Urinary bladder (tissue), 4 donors: ENCODE measurements at places on chromosomes 4 and X.

- no peak for DNase-seq
These were observed 49.3 kb upstream of the MAGED4B start for GRCh38 chrX:52118262-52118661.

- no peak for DNase-seq
These were observed 9.7 kb downstream of the GIMD1 start for GRCh38 chr4:106358899-106359298.

- no peak for DNase-seq
These were observed 2594.8 kb downstream of the ARAP2 start for GRCh38 chr4:33649471-33649870.

- no peak for DNase-seq
These were observed 10.5 kb upstream of the PAQR3 start for GRCh38 chr4:78949735-78950134.

- DNase-seq: no peak
These were observed 35.3 kb downstream of the ARAP2 start for GRCh38 chr4:36208893-36209473.

DNA sequence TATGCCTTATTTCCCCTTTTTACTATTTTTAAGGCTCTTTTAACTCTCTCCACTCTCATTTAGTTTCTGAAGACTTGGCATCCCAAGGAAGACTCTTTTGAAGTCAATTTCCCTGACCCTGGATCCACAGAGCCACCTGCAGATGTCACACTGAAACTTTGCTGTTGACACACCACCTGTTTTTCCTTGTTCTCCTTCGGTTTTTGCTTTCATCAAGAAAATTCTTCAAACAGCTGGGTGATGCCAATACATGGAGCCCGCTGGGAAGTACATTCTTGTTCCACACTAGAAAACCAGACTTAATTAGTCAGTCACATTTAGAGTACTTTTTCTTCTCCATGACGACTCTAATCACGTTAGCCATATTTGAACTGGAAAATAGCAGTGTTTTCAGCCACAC is 293.9 kb downstream of the PDGFC start:
- DNase-seq: no peak

- no peak for DNase-seq
These were observed 241.3 kb downstream of the NR3C2 start for GRCh38 chr4:148200960-148201359.

DNA sequence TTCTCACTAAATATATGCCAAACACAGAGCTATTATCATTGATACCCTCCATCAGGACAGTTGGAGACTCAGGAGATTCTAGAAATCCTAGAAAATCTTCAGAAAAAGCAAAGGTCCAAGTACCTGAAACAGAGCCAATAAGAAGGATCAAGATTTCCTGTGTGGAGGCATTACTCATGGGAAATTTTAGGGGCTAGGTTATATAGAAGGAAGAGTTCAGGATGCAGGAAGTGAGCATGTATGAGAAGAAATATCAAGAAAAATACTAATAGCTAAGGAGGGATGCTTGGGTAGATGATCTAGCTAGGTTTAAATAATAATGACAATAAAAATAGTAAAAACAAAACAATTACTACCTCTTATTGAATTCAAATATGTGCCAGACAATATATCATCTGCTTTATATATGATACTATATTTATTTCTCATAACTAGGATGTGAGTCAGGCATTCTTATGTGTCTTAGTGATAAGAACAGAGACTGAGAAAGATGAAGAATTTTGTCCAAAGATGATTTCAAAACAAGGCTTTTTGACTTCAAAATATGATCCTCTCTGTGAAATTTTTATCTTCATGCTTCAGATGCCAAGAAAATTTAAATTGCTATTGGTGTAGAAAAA is 66.4 kb upstream of the HHIP start:
- DNase-seq: no peak

- DNase-seq: no peak
These were observed 123.0 kb upstream of the AP1S2 start for GRCh38 chrX:15977644-15978043.

- DNase-seq: no peak
These were observed 21.2 kb upstream of the DDX3X start for GRCh38 chrX:41312786-41313185.

GRCh38 chr4:54661686-54662085 is 3.9 kb downstream of the KIT start:
- no peak for DNase-seq

GRCh38 chrX:42375086-42375485 is 402.9 kb downstream of the PPP1R2C start:
- no peak for DNase-seq

DNA sequence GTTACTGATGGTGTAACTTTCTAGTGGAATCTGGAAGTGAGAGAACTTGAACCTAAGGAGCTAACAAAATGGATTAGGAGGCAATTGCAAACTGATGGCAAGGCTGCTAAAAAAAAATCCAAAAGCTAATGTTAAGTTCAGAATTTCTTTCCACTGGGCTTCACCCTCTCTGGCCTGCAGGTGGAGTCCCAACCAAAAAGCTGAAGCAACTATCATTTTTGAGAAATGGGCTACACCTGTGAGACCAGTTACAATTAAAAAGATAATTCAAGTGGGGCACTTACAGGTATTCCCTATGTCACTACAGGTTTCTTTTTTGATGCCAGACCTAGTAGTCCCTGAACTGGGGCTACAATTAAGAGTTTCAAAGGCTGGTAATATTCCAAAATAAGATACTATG is 142.1 kb upstream of the FTHL17 start:
- DNase-seq: no peak

- no peak for DNase-seq
These were observed 79.3 kb downstream of the CBLL2 start for GRCh38 chrX:22351966-22352365.

DNA sequence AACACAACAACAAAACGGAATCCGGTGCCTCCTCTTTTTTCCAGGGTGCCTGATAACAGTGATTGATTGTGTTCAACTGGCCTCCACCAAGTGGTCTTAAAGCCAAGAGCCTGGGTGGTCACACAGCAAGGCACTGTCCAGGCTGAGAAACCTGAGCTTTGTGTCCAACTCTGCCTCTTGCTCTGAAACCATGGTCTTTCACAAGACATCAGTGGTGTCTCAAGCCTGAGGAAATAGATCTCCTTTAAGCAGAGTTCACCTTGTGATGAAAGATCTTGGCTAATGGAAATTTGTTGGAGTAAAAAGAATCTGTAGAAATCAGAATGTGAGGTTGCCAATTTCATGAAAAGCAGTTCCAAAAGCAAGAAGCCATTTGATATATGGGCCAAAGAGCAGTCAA is 47.3 kb upstream of the ACSL1 start:
- DNase-seq: no peak

DNA sequence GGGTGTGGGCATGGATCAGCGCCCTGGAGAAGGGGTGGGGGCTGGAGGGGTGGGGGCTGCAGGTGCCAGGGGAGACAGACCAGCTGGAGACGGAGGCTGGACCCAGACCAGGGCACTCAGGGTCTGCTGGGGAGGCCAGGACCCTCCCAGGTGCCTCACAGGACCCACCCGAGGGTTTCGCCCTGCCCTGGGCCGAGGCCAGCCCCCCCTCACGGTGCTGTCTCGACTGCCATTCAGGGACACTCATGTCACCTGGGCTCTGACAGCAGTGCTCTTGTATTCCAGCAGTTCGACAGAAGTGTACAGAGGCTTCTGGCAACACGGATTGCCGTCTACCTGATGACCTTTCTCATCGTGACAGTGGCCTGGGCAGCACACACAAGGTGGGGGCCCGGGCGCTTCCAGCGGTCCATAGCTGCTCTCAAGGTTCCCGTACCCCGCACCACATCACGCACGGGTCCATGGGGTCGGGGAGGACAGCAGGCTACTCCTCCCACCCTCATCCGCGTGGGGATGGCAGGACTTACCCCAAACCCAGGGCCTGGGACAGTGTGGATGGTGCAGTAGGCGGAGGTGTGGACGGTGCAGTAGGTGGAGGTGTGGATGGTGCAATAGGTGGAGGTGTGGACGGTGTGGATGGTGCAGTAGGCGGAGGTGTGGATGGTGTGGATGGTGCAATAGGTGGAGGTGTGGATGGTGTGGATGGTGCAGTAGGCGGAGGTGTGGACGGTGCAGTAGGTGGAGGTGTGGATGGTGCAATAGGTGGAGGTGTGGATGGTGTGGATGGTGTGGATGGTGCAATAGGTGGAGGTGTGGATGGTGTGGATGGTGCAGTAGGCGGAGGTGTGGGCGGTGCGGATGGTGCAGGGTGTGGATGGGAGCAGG is 18.1 kb downstream of the TMEM175 start:
- DNase-seq: no peak
